ENCODE measurements at places on chromosomes 4 and X.

GRCh38 chr4:80207172-80207583, 9.9 kb downstream of the PRDM8 start:
- no peak for DNase-seq

DNA sequence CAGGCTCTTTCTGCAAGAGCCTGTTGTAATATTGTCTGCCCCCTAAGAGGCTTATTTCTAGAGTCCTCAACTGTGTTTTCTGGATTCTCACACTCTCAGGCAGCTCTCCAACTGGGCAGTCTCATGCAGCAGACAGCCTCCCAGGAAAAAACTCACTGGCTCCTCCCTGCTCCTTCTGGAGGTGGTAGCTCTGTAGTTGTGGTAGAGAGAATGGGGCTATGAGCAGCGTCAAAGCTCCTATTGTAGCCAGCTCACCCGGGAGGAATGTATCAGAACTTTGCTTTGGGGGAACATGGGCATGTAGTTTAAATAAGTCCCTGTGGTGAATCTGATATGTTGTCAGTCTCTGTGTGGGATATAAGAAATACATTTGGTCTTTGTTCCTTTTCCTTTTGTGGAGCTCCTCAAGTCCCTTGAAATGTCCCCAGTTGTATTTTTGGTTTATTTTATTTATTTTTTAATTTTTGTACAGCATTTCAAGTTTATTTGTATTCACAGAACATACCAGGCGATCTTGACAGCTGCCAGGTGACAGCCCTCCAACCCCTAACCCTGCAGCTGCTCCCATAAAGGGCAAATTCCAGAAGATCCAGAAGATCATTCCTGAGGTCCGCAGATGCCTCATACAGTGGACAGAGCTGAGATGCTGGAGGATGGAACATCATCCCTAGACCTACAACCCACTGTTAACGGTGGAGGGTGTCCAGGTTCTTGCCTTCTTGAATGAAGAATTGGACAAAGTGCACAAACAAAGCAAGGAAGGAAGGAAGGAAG, 45.7 kb downstream of the TRIM61 start:
- DNase-seq = no peak

DNA sequence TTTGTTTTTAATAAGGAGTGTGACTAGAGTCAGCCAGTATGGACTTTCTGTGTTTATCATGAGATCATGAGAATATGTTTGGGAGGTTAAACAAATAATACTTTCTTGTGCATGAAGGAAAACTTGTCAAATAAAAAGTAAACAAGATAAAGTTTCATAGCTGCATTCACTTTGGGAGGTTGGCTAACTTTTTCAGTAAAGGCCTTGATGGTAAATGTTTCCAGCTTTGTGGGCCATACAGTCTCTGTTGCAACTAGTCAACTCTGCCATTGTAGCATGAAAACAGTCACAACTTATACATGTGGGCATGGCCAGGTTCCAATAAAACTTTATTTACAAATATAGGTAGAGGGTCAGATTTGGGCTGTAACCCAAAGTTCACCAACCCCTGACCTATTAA, 150.4 kb downstream of the MID1 start:
- no peak for DNase-seq

DNA sequence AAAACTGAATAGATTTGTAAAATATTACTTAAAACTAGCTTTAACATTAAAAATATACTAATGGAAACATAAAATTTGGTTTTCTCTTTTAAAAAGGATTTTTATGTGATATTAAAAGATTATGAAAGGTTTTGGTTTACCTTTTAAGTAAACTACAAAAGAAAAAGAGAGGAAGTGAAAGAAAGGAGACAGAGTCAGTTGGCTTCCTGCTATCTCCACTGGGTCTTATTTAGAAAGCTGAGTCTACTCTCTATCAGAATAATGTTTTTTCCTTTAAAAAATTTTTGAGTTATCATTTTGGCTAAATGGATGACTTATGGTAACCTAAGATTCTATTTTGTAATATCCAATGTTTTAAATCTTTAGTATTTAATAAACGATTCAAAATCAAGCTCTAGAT, 21.6 kb upstream of the ATP8A1 start:
- DNase-seq = no peak

- DNase-seq = no peak
These were observed 55.7 kb downstream of the MSX1 start for GRCh38 chr4:4914965-4915845.

- DNase-seq = no peak
These were observed 73.2 kb downstream of the UBE2K start for GRCh38 chr4:39770969-39771724.

- DNase-seq = no peak
These were observed 1.2 kb downstream of the C4orf50 start for GRCh38 chr4:6017030-6017429.

GRCh38 chr4:41400296-41400695, 137.7 kb upstream of the LIMCH1 start:
- no peak for DNase-seq

DNA sequence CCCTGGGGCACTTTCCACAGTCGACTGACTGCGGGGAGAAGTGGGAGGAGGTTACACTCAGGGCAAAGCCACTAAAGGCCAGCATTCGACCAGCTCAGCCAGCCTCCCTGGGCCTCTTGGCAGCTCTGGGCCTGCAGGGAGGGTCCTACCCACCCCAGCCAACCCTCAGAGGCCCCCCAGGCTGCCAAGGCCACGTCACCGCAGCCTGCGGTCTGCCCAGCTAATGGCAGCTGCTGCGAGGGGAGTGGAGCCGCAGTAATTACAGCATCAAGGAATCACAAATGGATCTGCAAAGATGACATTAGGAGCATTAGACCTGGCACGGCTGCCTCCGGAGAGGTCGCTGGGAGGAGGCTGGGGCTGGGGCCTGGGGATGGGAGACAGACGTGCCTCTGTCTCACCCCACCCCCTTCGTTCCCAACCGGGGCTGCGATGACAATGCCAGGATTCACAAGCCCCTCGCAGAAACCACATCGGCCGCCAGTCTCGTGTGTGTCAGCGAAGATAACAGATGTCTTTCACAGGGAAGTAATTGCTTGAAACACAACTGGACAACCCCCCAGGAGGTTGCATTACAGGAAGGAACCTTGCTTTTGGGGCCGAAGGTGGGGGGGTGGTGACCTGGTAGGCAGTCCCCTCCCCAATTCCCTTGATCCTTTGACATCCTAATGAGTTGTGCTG, 367.6 kb downstream of the BCOR start:
- DNase-seq = no peak

DNA sequence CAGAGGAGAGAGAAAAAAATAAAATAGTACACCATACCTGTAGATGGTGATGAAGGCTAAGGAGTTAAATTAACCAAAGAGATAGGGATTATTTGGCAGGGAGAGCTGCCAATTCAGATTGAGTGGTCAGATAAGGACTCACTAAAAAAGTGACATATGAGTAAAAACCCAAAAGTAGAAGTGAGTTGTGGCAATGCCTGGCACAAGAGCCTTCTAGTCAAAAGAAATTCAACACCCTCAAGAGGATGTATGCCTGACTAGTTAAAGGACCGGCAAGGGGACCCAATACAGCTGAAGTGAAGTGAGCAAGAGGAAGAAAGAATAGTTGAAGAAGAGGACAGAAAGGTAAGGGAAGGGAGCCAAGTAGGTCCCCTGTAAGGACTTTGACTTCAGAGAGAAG, 34.9 kb downstream of the ELF2 start:
- DNase-seq = no peak

DNA sequence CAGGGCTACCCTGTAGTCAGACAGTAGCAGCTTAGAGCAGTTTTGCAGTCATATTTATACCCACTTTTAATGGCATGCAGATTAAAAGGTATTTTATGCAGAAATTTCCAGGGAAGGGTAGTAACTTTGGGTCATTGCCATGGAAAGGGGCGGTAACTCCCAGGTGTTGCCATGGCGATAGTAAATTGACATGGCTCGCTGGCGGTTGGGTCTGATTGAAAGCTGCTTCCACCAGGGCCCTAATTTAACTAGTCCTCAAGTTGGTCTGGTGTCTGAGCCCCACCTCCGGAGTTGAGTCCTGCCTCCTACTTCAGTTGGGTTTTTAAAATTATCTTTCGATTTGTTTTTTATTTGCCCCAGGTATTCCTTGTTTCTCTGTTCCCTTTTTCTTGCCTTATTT, 70.1 kb downstream of the NAA11 start:
- no peak for DNase-seq

DNA sequence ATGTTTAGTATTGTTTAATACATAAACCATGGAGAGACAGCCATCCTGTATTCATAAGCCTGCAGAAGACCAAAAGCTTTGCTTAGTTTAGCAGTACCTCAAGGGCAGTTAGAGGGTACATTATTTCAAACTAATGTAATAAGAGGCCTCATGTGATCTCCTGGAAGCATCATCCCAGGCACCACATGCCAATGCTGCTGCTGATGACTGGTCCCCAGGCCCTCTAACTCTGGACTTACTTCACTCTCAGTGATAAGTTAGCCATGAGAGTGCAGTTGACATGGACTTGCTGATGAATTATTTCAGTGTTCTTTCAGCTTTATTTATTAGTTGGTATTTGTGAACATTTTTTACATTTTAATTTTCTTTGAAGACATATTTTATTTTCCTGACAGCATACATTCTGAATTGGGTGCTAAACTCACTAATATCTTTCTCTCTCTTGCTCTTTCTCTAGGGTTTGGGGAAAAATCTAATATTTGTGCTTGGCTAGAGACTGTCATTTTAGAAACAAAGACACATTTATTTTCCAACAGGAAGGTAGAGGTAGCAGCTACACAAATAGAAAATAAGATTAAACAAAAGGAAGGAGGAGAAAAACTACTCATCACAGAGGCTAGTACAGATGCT, 207.8 kb downstream of the NPFFR2 start:
- DNase-seq = no peak

- DNase-seq = no peak
These were observed 118.2 kb downstream of the ZNF827 start for GRCh38 chr4:145820407-145820806.

Measured in HEK293T (cell line).